ENCODE measurements at places on chromosomes 4 and X.
A peak's percentile ranks its signal among the peaks of the same experiment; 100 is the strongest.

DNA sequence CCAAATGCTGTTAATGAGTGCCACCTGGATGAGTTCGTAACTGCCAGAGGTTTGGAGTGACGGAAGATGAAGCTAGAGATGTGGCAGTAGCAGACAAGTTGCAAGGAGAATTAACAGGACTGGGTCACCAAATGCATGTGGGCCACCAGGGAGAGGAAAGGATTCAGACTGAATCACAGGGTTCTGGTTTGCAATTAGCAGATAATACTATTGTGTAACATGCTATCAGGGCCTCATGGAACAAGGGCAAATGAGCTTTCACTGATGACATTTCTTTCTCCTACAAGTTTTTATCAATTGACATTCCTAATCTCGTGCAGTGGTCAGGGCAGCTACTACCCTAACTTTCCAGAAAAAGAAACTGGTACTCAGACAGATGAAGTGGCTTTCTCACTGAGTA lies 21.4 kb downstream of the GAB3 start:
- DNase-seq = no peak

- no peak for DNase-seq
Measured at GRCh38 chr4:100483796-100484195, 34.0 kb downstream of the EMCN start.

DNA sequence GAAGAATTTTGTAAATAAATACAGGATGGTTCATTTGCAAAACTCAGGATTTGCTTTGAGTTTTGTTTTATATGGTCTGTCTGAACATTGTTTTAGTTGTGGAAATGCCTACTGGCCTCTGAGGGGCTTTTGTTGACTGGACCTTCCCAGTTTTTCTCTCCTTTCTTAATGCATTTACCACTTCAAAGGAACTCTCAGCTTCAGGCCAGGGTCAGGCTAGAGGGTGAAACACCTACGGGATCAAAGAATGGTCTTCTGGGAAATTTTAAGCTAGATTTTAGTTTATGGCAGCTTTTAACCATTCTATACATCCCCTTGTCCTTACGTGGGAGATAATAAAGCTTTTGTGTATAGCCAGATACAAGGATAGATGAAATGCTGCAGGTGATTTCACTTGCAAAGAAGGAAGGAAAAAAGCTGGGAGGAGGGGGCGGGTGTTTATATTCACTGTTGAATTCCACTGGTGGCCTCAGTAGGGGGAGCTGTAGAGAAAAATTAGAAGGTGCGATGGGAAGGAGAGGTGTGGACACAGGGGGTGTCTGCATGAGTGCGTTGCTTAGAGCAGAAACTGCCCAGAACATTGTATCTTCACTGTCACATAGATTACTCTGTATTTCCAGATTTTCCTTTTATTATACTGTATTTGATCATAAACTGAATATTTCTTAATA lies 151.8 kb downstream of the TSPAN5 start:
- DNase-seq = peak; percentile 36

DNA sequence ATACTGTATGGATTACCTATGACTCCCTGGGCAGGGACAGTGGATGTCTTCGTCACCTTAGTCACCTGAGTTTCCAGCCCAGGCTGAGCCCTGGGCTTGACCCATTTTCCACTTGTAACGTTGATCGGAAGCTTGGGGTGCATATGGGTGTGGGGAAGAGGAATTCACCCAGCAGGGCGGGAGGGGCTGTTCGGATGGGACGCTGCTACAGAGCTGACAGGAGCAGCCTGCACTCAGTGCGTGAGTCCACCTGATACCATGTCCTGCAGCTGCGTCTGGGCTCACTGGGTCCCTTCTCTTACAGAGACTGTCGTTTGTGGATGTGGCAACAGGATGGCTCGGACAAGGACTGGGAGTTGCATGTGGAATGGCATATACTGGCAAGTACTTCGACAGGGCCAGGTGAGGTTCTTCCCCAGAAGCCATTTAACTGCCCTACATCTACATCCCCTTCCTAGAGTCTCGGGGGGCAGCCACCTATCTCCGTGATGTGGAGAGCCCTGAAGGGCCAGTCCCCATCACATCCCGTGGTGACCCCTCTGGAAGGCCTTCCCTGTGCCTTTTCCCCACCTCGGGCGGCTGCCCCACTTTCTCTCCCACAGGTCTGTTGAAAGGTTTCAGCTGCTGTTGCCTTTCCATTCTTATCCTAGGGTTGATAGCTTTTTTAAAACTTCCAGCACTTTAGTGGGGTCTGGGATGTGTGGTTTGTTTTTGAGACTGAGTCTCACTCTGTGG lies 13.6 kb downstream of the TKTL1 start:
- no peak for DNase-seq

- DNase-seq = no peak
Measured at GRCh38 chrX:32877592-32877991, 333.8 kb downstream of the DMD start.

GRCh38 chr4:15479913-15480185 lies 10.2 kb downstream of the CC2D2A start:
- no peak for DNase-seq

- DNase-seq = peak; percentile 8
Measured at GRCh38 chrX:135625995-135626394, 87.4 kb upstream of the CT45A1 start.

GRCh38 chr4:41877020-41877796 lies 58.0 kb upstream of the TMEM33 start:
- DNase-seq = no peak

DNA sequence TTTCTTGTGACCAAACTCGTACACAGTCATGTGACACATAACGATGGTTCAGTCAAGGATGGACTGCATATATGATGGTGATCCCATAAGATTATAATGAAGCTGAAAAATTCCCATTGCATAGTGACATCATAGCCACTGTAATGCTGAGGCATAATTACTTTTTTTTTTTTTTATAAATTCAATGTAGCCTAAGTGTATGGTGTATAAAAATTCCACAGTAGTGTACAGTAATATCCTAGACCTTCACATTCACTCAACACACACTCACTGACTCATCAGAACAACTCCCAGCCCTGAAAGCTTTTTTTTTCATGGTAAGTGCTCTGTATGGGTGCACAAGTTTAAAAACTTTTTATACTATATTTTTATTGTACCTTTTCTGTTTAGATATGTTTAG lies 105.0 kb downstream of the AREG start:
- DNase-seq = no peak

DNA sequence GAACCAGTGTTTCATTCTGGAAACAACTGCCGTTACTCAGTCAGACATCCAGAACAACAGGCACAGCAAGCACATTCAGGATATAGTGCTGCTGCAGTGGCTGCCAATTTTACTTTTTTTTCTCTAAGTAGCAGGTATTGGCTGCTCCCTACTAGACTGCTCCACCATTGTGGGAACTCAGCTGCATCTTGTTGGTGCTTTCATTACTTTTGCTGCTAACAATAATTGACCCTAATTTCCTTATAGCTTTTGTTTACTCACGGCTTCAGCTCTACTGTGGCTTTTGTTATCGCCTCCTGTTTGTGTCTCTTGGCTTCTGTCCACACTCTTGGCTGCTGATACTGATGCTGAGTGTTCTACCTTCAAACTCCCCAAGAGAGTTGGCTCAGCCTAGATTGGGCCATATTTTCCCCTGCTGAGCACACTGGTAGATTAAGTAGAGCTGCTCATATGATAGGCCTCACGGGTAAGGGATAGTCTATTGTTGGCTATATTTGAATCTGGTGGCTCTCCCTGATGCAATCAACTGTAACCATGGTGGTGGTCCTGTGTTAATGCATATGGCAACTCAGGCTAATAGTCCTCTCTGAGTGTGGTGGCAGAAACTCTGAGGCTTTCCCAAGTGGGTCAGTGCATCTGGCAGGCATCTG lies 44.5 kb upstream of the IL2 start:
- DNase-seq = peak; percentile 61

DNA sequence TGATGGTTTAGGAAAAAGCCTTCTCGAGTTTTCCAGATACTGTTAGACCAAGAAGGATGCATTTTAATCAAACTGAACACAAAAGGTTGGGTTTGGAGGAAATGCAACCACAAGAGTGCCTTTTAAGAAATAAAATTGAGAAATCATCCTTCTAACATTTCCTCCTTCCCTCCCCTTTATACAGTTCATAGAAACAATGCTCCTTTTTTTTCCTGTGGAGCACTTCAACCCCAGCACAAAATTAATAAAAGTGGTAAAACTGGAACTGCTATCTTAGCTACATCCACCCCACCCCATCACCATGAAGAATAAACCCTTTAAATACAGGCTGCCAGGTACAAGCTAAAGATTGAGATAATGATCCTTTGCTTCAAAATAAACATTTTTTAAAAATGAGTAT lies 211.1 kb downstream of the RELL1 start:
- DNase-seq = no peak

- no peak for DNase-seq
Measured at GRCh38 chr4:7945709-7946380, 6.2 kb upstream of the AFAP1 start.

DNA sequence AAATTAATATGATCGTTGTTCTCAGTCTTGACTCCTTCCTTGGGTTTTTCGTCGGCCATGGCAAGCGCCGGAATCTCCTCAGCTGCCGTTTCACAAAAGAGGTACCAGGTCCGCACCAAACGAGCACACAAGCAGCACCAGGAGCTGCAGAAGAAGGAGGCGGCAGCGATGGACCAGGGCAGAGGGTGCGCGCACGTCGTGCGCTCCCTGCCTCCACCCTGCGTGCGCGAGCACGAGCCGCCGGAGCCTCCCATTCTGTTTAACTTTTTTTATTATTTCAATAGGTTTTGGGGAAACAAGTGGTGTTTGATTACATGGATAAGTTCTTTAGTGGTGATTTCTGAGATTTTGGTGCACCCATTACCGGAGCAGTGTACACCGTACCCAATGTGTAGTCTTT lies 158.2 kb downstream of the PLS3 start:
- no peak for DNase-seq

- no peak for DNase-seq
Measured at GRCh38 chr4:97496298-97496873, 646.9 kb downstream of the STPG2 start.

DNA sequence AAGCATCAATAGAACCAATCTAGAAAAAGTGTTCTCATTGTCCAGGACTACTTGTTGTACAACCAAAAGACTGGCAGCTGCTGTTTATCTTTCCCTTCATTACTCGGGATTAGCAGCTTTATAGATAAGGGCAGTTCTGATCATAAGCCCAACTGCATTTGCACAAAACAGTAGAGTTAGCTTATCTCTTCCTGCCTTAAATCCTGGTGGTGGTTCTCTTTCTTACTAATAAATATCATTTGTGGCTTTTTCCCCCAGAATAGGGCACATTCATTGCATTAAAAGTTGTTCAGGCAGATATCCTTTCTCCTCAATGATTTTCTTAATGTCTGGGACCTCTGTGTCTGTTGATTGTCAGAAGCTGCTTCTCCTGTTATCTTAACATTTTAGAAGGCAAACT lies 20.2 kb upstream of the RRAGB start:
- DNase-seq = no peak

GRCh38 chr4:45946699-45947098 lies 177.2 kb downstream of the GABRG1 start:
- DNase-seq = no peak

- no peak for DNase-seq
Measured at GRCh38 chrX:5775846-5776430, 452.7 kb downstream of the NLGN4X start.

DNA sequence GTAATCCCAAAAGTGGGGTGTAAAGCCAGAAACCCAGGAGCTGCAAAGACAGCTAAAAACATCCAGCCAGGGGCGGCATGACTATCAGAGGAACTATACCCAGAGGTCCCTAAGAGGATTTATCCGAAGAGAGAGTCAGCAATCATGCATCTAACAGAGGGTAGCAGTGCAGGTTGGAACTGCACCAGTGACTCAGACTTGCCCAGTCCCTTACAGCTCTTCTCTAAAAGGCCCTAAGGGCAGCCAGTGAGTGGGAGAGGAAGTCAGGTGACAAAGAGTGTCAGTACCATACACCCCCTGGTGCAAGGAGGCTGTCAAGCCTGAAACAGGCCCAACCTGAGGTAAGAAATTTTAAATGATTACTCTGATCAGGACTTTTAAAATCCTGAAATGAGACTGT lies 88.1 kb downstream of the CAMK2D start:
- DNase-seq = no peak

DNA sequence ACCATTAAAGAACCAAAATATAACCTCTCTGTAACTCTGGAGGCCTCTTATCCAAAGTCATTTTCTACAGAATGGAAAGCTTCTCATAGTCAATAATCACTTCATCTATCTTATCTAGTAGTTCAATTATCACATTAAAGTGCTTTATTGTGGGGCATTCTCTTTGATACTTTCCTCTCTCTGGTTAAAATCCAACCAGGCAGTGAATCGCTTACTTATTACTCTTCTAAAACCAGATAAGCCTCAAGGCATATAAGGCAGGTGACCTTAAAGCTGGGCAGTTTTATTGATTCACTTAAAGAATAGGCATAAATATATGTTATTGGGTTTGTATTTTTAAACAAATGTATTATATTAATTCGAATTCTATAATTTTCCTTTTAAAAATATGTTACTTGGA lies 2162.1 kb upstream of the TENM3 start:
- DNase-seq = no peak

- DNase-seq = no peak
Measured at GRCh38 chrX:44305921-44306320, 37.6 kb downstream of the EFHC2 start.

- DNase-seq = no peak
Measured at GRCh38 chr4:118335324-118335723, 17.5 kb downstream of the PRSS12 start.

DNA sequence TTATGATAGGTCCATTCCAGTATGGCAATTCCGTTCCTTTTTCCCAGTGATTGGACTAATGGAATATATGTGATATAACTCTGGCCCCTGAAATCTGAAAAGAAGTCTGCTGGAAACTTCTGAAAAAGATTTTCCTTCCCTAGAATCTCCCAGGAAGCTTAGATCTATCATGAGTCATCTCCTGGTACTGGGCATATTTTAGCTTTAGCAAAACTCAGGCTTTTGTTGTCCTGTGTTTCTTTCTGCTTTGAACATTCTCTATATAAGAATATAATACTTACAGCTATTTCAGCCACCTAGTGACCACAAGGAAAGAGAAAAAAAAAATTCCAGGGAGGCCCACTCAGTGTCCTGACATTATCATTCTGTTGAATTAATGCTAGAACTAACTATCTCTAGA lies 597.2 kb upstream of the GRIA3 start:
- DNase-seq = no peak

- DNase-seq = no peak
Measured at GRCh38 chr4:16687011-16687410, 211.4 kb downstream of the LDB2 start.

DNA sequence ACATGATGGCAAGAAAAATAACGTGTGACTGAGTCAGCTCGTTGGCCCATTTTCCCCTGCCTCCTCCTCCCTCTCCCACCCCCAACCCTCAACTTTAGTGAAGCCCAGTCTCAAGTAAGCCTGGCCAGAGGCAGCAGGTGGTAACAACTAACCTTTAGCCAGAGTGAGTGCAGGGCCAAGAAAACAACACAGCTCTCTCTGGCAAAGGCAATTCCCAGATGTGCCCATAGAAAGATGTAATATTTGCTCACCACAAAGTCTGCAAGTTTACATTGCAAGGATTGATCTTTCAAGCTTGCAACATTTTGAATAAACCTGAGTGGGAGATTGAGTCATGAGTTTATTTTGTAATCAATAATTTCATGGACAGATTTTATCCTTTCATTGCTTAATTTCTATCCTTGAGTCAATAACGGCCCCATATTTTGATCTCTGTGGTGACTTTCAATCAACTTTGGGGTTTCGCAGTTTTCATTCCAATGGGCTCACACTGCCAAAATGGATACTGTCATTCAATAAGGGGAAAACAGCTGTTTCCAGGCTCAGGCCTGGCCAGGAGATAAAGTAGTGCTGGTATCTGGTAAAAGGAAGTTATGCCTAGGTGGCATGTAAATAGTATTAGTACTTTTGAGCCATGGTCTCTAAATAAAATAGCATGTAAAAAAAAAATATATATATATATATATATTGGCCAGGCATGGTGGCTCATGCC lies 130.7 kb upstream of the TMEM164 start:
- no peak for DNase-seq

Data from K562 (cell line).